ENCODE measurements at places on chromosomes 16 and 17.
A peak's percentile ranks its signal among the peaks of the same experiment; 100 is the strongest.

DNA sequence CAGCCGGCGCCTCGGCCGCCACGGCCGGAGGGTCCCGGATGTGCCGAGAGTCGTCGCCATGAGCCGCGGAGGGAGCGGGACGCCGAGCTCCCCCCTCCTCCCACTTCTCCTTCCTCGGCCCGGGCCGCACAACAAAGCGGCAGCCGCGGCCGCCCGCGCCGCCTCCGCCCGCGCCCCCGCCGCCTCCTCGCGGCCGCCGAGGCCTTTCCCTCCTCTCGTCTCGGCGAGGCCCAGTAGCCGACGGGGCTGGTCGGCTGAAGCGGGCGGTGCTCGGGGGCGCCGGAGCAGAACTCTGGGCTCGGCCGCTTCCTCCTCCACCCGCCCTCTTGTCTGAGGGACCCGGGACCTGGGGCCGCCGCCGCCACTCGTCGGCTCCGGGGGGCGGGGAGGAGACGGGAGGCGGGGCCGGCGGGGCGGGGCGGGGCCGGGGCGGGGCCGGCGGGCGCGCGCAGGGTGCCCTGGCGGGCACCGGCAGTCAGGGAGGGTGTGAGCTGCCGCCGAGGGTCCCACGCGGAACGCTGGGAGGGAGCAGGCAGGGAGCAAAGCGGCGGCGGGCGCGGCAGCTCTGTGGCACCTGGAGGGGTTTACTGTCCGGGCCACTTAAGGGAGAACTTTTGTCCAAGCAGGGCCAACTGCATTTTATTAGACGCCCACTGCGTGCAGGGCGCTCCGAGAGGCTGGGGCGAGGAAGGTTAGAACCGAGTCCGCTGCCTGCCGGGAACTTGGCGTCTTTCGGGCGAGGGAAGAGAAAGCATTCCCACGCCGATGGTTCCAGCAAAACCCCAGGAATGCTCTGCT lies at the start of gene SMURF2:
Gene SMURF2, minus strand, starts transcription at position 332 of the 798 bp plus-strand sequence. CDS start 427 bp downstream, outside the sequence.
- no peak for DNase-seq

DNA sequence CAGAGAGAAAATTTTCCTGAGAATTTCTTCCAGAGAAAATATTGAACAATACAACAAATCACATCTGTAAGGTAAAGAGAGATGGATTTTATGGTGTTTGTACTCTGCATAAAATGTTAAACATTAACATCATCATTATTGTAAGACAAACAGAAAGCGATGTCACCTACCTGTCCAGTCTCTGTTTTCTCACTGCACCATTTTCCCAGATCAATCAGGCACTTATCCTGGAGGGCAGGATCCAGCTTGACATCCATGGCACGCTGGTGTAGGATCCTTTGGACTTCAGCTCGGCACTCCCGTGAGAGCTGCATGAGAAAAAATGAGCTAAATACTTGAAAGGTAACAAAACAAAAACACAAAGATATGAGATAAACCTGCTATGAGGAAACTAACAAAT lies 55.9 kb upstream of the CLEC18B start:
- no peak for DNase-seq

DNA sequence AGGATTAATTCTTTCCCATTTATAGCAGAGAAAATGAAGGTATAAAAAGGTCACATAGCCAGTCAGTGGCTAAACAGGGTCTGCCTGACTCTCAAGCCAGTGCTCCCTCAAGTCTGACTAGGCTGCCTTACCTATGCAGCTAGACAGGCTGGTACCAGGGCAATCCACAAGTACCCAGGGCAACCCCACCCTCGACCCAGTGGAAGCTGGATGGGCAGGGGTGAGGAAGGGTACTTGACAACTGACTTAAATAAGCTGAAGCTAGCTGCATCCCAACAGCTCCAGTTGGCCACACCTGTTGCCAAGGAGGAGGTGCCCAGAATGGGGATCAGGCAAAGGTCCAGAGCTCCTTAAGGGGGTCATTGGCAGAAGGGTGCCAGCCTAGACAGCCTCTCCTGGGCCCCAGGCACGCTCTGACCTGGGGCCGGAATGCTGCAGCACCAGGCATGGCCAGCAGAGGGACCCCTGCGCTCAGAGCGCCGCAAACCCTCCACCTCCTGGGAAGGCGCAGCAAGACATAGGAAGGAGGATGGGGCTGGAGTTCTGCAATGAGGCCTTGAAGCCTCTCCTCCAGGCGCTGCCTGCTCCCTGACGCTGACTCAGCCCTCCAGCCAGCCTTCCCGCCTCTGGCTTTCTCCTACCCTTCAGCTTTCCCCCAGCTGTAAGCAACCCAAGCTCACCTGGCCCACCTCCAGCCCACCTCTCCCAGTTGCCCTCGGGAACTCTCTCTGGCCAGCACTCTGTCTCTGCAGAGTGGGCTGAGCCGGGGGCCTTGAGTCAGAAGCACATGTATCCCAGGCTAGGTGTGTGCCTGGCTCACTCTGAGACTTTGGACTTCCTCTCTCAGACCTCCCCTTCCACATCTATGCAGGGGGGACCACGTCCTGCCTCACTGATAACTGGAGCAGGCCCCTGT lies 28.8 kb downstream of the MPP2 start:
- peak; percentile 72 for DNase-seq

DNA sequence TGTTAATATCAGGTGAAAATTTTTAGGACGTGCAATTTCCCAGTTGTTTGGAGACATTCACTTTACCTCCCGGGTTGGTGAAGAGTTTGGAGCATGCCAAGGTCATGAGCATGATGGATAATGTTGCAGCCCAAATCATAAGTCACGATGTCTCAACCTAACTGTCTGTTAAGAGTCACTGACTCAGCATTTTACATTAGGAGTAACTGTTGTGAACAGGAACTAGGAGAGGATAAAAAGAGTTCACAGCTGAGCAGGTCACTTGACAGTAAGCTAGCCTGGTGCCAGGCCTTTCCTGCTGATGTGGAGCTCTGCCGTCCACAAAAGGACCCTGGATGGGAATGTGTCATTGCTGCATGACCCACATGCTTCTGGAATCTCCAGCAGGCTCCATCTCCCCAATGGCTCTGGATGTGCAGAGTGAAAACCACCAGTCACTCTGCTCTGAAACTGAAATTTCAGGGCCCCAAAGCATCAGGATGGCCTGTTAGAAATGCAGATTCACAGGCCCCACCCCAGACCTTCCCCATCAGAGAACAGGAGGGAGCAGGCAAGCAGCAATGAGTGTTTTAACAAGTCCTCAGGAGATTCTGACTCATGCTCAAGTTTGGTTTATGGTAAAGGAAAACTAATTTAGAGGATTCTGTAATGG lies 371.6 kb upstream of the MAF start:
- DNase-seq, result no peak

DNA sequence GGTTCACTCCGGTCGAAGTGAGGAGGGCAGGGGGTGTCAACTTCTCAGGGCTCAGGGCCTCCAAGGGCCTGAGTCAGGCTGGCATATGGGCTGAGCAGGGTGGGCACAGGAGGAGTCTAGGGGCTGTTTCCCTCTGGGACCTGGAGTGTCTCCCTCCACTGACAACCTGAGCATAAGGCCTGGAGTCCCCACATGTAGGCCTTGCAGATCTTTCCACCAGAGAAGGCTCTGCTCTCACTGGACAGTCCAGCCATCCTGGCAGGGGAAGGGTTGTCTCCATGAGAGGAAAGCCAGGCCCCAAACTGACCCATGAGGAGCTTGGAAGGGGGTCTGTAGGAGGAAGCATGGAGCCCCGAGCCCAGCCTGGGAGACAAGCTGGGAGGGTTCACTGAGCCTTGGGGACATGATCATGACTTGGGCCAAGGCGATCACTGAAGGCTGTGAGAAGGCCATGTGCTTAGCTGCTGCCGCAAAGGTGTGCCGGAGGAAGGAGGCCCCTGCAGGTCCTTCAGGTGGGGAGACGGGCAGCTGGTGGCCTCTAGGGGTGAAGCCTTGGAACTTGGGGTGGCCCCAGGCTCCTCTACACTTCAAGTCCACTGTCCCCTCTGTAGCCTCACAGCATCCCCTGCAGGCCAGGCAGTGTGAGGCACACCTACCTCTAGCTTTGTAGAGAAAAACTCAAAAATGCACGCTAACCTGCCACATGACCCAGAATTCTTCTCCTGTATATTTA lies 9.9 kb downstream of the CMTM2 start:
- no peak for DNase-seq

GRCh38 chr17:73064084-73064938 lies 28.2 kb downstream of the SLC39A11 start:
- DNase-seq, result no peak

- DNase-seq, result no peak
Observed at GRCh38 chr16:69204172-69204571, 17.2 kb downstream of the SNTB2 start.

- no peak for DNase-seq
Observed at GRCh38 chr17:44212507-44213402, 6.7 kb downstream of the UBTF start.

- no peak for DNase-seq
Observed at GRCh38 chr17:65633146-65633881, 71.9 kb upstream of the AXIN2 start.

- no peak for DNase-seq
Observed at GRCh38 chr17:32520104-32520701, 33.4 kb downstream of the CDK5R1 start.

- DNase-seq, result peak; percentile 18
Observed at GRCh38 chr17:44417553-44417952, 28.1 kb upstream of the ITGA2B start.

DNA sequence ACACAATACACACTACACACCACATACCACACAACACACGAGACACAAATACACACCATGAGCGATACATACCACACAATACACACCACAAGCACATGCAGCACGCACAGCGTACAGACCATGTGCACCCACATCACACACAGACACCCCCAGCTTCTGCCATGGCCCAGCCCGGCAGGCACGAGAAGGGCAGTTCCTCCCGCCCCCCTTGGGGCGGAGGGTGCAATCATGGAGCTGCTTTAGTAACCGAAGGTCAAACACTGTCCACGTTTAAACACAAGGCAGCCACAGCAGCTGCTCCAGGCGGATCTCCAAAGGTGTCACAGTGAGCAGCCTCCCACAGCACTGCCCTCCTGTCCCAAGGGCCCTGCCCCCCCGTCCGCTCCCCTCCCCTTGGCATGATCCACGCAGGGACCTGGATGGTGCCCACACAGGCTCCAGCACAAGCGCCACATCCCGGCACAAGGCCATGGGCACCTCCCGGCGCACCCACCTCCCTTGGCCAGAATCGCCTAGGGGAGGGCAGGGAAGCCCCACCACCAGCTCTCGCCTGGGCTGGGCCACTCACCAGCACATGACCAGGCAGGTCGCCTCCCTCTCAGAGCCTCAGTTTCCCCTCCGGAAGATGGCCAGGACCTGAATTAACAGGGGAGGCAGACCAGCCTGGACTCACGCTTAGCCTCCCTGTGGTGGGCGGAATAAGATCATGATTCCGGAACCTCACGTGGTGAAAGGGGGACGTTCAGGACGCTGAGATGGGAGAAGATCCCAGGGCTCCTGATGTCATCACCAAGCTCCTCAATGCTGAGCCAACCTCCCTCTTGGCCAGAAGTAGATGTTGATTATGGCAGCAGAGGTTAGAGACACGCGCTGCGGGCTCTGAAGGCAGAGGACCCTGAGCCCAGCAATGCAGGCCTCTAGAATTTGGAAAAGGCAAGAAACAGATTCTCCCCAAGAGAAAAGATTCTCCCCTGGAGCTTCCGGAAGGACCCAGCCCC lies 32.6 kb upstream of the ZNF469 start:
- DNase-seq, result no peak

GRCh38 chr16:56977823-56978430 lies 11.4 kb upstream of the NLRC5 start:
- no peak for DNase-seq

- no peak for DNase-seq
Observed at GRCh38 chr17:69558796-69559195, 144.3 kb downstream of the MAP2K6 start.

- no peak for DNase-seq
Observed at GRCh38 chr16:84036982-84037425, 5.6 kb downstream of the SLC38A8 start.
